ENCODE measurements at places on chromosomes 11 and 22. TPM values are rescaled to one million over a fixed set of nuclear protein-coding genes. Genes with fewer than 3 reads are reported as not detected.

The SCGB1D1 gene
- total RNA-seq, result not detected

The JHY gene
- 3.3 TPM for total RNA-seq

The CDC42EP1 gene
- 30.7 TPM for total RNA-seq

The APOL6 gene
- 12.9 TPM for total RNA-seq

The GNAZ gene
- 3.6 TPM for total RNA-seq

The P4HA3 gene
- total RNA-seq, result 2.2 TPM

The OR10A4 gene
- not detected for total RNA-seq

The TMPRSS13 gene
- 1.1 TPM for total RNA-seq

The CECR2 gene
- 4.8 TPM for total RNA-seq
